HS-5 (cell line): ENCODE measurements at places on chromosomes 5 and 9.

- no peak for DNase-seq
Observed at GRCh38 chr5:4480528-4481349, 659.4 kb upstream of the ADAMTS16 start.

DNA sequence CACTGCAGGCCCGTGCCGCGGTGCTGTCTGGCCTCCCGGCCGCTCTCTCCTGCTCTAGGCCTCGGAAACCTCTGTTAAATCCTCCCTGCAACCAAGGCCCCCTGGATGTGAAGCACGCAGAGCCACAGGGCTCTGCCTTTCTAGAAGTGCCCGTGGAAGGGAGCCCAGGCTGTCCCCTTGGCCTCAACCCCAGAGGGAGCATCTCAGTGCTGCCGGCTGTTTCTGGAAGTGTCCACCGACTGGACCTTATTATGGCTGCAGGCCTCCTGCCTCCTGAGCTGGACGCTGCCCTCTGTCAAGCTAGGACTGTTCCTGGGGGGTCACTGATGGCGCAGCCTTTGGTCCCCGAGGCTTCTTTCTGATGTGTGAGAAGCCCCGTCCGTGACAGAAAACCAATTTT lies 40.4 kb upstream of the PHYKPL start:
- DNase-seq: no peak

GRCh38 chr5:132272311-132273210 lies 15.1 kb downstream of the PDLIM4 start:
- no peak for DNase-seq

- no peak for DNase-seq
Observed at GRCh38 chr5:155794795-155795194, 532.2 kb upstream of the SGCD start.

DNA sequence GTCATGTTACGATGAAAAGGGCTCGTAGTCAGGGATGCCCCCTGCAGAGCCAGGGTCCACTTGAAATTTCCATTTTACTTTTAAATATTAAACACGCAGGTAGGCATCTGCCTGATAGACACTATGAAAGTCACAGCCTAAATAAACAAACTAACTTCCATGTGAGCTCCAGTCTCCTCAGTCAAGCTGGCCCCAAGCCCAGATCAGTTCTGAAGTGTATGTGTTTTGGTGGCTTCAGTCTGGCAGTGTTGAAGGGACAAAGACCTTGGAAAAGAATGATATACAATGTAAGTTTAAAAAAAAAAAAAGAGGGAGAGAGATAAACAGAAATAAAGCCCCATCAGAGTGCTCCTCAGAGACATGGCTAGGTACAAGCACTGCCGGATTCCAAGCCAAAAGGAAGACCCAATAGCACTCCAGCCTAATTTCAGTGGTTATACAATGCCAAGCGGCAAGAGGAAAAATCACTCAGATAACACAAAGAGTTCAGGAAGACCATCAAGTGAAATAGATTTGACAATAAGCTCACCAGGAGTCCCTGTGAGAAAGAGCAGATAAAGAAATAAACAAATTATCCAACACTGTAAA lies 181.0 kb downstream of the BNC2 start:
- no peak for DNase-seq

GRCh38 chr5:20368571-20369517 lies 380.8 kb upstream of the CDH18 start:
- no peak for DNase-seq

DNA sequence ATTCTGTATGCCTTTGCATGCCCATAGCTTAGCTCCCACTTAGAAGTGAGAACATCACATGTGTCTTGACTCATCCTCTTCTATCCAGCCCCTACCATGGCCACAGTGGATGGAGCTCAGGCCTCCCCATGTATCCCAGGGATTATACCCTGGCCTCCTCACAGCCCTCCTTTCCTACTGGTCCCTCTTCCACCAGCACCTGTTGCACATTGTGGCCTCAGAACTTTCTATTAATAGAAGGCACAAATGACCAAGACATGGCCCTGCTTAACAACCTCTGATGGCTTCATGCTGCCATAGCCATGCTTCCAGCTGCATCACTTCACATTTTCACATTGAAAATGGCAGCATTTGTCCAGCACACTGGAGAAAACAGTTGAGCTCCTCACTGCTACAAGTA lies 315.4 kb downstream of the CDK5RAP2 start:
- DNase-seq: no peak

GRCh38 chr9:120336021-120336752 lies 243.8 kb downstream of the CDK5RAP2 start:
- DNase-seq: no peak

DNA sequence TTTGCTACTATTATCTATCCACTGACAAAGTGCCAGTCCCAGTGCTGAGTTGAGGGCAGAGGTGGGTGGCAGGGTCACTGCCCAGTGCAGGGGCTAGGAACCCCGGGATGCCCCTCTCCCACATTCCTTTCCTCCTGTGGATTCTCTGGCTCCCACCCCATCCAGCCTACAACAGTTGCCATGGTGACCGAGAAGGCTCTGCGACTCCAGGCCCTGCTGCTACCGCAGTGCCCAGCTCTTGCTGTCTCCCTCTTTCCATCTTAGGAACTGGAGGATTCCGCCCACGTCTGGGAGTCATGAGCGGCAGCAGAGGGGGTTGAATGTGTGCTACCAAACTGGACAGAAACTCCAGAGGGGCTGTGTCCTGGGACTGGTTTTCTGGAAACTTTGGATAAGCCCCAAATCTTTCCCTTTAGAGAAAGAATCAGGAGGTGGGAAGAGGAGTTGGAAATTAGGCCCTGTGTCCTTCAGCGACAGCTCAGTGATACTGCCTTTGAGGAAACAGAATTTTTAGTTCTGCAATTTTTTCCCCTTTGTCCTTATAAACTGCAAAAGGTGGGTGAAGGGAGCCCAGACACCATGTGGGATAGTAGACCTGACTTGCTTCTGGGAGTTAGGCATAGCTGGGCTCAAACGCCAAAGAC lies 20.7 kb upstream of the C5orf47 start:
- DNase-seq: no peak

DNA sequence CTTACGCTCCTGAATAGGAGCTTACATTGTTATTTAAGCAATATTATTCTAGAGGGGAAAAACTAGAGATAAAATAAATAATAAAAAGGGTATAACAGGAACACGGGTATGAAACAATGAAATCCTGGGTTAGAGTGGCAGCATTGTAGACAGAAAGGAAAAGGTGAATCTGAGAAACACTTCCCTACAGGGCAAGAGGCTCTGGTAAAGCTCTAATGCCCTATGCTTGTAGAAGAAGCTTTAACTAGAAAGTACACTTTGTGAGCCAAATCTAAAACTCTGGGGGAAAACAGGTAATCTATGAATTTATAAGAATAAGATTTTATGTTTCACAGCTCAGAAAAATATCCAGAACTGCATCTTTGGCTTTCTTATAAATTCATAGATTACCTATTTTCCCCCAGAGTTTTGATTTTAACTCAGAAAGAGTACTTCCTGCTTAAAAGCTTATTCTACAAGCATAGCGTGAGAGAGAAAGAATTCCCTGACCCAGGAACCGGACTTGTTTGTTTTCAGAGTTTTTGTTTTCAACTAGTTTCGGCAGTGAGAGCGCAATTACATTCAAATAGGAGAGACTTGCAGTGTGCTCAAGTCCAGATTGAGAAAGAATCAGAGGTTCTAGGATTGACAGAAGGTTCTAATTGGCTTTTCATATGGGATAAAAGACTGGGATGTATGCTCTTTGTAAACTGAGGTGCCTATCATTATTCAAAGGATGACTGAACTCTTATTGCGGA lies 651.0 kb upstream of the RORB start:
- no peak for DNase-seq

DNA sequence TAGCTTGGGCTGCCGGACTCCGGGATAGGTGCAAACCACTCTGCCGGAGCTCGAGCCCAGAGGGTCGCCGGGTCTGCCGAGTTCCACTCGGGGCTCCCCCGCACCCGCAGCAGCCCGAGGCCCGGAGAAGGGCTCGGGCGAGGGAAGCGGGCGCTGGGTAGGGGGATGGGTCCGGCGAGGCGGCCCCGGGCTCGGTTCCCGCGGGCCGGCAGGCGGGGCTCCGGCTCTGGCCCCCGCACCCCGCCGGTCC lies 507 bp downstream of the RICTOR start:
- DNase-seq: no peak

DNA sequence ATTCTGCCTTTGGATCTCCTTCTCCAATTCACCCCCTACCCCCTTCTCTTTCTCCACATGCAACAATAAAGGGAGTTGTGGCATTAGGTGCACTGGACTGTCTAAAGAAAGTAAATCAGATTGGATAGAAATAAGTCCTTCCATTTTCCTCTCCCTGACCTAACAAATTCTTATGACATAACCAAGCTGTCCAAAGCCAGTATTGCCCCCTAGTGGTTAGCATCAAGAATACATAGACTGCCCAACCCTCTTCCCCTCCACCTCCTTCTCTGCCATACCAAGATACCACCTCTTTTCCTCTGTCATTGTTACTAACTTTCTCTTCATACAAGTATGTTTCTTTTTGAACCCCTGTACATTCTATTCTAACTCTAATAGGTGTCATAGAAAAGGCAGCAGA lies 45.7 kb downstream of the PPARGC1B start:
- DNase-seq: no peak

GRCh38 chr5:40826489-40827187 lies 8.4 kb downstream of the RPL37 start:
- no peak for DNase-seq

GRCh38 chr5:41788941-41789368 lies 81.3 kb downstream of the OXCT1 start:
- no peak for DNase-seq

DNA sequence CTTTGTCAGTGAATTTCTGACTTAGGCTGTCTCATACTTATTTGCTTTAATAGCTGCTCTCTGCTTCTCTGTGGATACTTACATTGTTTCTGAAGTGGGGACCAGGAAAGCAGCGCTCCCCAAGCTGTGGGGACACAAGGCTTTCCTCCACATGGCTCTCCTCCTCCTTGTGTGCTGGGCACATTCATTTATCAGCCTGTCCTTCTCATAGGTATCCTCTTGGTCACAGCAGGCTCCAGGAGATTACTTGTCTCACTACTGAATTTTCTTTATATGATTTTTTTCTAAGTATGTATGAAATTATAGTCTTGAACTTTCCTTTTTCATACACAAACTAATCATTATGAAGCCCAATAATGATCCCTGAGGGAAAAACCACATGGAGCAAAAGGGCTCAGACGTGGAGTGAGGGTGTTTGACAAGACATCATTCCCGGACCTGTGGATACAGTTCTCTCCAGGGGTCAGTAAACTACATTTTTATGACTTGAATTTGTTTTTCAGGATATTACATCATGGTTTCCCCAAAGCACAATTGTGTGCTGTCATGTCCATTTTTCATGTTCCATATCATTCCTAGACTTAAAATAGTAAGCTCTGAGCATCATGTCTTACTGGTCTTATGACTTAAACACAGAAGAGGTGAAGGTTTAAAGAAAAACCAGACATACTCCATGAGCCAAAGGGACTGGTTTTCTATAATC lies 234.5 kb downstream of the PCSK1 start:
- no peak for DNase-seq

DNA sequence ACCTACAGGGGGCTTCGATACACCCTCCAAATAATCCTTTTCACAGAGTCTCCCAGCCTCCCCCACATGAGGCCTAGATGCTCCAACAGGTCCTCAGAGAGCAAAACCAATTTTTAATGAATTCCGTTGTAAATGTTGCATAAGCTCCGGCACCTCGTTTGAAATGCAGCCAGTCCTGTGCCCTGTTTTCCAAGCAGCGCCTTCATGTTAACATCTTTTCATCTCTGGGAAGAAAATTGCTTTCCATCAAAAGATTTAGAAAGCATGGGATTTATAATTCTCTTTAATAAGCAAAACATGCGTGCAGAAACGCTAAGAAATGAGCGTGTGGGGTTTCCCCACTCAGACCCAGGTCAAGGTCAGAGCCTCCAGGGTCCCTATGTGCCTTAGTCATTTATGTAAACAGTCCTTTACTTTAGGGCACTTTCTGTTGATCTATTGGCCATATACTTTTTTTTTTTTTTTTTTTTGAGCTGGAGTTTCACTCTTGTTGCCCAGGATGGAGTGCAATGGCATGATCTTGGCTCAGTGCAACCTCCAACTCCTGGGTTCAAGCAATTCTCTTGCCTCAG lies 177.5 kb upstream of the S1PR3 start:
- DNase-seq: no peak

GRCh38 chr9:127541865-127542264 lies 70.2 kb upstream of the STXBP1 start:
- no peak for DNase-seq

- no peak for DNase-seq
Observed at GRCh38 chr9:99176527-99177013, 45.2 kb downstream of the ALG2 start.

- DNase-seq: no peak
Observed at GRCh38 chr9:123109540-123110279, 76.2 kb downstream of the GPR21 start.

DNA sequence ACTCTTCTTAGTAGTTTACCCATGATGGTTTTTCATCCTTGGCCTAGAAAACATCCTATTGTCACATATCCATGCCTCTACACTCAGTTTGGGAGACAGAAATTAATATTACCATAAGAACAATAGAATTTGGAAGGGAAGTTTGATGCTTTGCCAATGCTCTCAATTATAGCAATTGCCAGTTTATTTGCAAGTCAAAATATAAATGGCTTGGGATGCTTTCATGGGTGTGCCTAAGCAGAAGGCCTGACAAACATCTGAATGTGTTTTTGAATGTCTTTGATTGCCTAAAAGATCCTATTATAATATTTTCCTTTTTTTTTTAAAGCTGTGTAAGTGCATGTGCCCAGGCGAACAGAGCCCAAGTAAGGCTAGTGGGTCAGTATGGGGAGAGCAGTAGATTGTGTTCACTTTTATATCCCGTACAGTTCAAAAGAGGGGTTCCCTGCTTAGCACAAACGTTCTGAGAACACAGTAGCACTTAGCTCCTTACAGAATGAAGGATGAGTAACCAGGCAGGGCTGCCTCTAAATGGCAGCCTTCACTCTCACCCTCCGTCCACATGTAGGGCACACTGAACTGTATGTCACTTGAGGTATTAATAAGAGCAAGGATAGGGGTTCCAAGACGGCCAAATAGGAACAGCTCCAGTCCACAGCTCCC lies 56.0 kb upstream of the AGXT2 start:
- DNase-seq: no peak

DNA sequence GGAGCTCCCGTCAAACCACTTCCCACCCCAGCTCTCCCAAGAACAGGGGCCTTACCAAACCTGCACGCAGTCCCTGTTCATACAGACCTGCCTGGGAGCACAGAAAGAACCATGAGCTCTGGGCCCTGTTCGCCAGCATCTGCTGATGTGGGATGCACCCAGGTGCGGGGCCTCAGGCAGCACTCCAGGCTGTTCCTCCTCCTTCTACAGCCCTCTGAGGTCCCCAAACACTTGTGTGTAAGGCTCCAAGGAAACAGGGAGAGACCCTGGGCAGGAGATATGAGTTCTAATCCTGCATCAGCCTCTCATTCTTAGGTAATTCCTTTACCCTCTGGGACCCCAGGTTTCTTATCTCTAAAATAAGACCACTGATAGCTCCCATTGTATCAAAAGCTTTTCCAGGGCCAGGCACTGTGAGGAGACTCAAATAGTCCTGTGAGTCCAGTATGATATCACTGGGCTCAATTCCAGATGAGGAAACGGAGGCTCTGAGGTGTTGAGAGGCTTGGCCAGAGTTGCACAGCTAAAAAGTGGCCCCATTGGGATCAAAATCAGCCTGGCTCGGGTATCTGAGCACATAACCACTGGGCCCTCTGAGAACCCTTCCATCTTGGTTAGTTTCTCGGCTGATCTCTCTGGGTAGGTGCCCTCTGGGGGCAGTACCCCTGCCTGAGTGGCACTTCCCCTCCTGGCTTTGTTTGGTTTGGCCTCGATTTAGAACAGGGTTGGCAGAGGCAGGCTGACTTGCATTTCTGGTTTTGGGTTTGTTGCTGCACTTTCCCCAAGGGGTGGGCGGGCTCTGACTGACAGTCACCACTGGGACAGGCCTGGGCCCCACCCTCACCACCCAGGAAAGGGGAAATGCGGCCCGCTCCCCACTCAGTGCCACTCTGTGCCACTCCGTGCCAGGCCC lies 116.8 kb downstream of the RGS3 start:
- no peak for DNase-seq
